ENCODE measurements at places on chromosomes 4 and X.

GRCh38 chrX:23644744-23645143, 22.5 kb upstream of the PRDX4 start:
- DNase-seq, result no peak

DNA sequence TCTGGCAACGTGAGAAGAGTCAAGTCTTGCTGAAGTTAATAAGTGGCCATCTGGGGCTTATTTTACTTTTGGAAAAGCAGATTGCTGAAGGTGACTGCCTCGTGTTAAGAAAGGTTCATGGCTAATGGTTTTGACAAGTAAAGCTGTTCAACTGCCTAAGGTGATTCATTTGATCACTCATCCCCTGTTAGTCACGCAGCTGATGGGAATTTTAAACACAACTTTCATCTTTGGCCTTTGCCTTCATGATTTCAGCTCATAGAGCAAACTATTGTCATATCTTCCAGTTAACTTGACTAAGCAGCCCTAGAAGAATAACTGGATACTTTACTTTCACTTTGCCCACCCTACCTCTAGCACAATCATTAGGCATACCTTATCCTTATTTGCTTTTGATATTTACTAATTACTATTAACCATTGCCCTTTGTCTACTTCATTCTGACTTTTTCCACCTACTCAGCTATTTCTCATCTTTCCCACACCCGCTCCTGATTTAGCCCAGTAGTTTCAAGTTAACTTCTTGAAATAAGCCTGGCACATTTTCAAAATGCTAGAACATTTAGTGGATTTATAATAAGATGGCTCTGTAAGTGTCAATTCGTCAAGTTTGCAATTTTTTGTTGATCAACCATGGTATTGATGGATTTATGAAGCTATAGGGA, 170.6 kb upstream of the S100G start:
- no peak for DNase-seq

DNA sequence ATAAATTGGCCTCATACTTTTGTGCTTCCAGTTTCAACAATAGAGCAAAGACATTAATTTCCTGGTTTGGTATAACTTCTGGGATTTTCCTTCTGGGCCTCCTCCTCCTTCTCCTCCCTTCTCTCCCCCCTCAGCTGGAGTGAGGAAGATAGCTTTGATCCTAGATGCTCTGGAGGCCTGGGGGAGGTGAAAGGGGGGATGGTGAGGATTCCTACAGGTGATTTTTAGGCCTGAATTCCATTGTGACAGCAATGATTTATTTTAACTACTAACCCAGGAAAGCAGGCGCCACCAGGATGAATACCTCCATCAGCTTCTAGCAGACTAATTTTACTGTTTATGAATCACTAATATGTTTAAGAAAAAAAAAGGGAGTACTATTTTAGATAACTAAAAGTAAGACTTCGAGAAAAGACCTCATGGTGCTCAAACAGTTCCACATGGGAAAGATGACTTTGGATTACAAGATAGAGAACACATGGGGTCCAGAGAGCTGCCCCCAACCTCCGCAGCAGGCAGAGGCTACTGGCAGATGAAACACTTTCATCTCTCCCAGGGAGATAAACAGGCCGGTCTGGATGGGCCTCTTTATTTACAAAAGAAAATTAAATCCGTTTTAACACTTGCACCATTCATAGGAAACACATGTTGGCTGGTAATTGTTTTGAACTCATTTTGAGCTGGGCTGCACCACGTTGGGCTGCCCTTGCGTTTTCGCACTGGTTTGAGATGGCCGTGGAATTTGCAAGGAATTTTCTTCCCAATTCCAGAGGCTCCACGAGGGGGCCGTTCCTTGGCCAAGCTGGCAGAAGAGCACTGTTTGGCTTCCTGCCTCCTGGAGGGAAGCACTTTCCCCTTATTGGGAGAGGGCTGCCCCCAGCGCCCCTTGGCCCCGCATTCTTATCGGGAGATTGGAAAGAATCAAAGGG, 125.1 kb upstream of the STX18 start:
- no peak for DNase-seq

DNA sequence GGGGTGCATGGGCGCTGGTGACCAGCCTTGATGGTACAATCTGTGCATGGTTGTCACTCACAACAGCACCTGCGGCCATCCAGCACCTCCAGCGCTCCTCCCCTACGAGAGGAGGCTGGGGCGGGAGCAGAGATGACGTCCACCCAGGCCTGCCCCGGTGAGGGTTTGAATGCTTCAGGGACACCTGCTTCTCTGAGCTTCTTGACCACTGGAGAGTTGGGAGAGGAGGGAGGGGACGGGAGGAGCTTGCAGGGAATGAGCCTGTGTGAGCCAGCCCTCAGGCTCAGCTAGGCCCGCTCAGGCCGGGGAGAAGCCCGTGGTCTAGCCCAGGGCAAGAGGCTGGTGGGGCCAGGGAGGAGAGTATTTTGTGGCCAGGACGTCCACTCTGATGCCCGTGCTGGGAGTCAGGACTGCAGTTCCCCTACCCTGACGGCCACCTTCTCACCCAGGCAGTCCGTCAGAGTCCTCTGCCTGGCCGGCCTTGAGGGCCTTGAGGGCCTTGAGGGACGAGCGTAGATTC, 59.2 kb downstream of the CPZ start:
- DNase-seq, result no peak

DNA sequence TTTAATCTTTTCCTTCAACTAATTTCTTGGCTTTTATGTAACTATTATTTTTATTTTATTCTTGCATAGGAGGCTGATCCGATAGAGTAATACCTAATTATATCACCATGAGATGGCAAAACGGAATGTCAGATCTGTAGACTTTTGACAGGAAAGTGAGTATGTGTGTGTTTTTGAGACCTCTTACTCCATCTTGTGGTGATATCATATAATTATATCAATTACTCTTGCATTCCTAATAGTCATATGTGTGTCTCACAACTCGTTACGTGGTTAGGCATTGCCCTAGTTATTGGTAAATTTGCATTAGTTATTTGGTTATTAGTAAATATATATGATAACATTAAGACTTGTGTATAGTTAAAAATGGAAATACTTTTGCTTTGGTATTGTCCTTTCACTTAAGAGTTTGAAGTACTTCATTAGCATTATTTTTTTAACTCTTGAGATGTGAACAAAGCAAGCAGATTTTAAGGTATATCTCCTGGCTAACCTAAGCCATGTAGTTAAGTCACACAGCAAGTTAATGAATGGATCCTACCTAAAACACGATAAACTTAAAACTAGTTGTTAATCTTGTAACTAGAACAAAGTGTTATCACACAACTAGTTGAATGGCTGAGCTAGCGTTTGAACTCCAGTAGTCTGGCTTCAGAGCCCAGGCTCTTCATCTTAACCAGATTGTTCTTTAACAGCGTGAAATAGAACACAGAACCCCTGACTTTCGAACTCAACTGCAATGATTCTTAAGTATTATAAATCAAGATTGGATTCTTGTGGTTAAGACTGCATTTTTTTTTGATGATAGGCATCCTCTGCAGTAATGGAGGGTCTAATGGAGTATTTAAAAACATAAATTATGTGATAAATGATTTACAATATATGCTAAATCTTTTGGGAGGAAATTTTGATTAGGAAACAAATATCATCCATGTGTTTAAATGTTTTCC, 67.1 kb downstream of the PGRMC2 start:
- DNase-seq, result peak; percentile 42

DNA sequence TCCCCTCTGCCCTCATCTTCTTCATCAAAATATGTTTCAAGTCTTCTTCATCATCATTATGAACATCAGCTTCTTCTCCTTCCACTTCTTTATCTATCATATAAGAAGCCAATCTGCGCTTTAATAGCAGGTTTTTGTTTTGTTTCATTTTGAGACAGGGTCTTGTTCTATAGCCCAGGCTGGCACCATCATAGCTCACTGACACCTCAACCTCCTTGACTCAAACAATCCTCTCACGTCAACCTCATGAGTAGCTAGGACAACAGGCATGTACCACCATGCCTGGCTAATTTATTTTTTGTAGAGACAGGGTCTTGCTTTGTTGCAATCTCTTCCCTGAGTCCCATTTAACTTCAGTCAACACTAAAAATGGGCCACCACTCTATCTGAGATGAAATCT, 27.0 kb downstream of the PRDM5 start:
- no peak for DNase-seq

DNA sequence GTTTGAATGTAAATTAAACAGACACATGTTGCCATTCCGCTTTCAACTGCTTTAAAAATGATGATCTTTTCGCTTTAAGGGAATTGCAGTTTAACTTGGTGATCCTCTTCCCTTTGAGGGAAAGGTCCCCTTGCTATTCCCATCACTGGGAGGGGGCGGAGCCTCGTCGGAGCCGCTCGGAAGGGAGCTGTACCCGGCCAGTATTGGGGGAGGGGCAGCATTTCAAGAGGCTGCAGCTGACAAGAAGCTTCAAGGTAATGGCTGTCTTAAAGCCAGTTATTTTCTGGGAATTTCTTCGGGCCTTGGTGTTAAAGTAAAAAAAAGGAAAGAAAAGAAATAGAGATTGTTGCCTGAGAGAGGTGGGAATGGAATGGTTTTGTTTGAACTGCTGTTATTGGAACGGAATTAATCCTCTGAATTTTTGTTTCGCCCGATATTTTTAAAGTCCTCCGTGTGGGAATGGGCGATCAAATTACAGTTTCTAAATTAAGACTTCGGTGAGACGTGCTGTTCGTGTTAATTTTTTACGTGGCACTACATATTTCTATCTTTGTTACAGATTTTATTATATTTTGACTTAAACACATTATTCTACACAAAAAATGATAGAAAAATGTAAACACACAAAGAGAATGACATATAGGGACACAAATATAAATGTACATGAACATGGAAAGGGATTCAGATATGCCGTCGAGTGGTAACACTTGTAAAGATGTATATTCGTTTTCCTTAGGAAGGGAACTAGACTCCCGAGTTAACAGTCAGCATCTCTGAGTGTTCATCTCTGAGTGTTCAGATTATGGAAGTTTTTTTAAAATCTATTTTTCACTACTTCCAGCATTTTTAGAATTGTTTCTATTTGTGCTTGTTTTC, 9.2 kb downstream of the PWWP3B start:
- peak; percentile 90 for DNase-seq

GRCh38 chrX:153381684-153382532, 19.2 kb downstream of the PNMA6E start:
- DNase-seq, result peak; percentile 79

GRCh38 chr4:69876071-69876470, 16.1 kb upstream of the SULT1E1 start:
- no peak for DNase-seq

DNA sequence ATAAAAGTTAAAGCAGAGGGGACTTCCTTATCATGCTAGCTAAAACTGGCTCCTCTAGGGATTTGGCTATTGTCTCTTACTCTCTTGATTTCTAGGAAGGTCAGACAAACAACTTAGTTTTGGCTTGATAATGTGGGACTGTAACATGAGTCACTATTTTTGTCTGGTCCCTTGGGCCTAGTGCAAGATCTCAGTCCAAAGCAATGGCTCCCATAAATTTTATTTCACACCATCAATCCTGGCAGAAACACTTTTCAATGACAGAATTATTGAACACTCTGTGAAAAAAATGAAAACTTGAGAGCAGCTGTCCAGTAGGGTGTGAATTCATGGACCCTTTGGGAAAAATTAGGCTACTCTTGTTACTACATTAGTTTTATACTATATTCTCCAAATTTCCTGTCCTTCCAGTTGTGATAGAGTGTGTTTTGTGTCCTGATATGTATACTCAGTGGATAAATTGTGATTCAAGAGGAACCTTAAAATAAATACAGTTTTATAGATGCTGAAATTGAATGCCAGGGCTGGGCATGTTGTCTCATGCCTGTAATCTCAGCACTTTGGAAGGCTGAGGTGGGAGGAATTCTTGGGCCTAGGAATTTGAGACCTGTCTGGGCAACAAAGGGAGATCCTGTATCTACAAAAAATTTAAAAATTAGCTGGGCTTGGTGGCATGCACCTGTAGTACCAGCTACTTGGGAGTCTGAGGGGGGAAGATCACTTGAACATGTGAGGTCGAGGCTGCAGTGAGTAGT, 10.8 kb upstream of the SNCA start:
- DNase-seq, result no peak

DNA sequence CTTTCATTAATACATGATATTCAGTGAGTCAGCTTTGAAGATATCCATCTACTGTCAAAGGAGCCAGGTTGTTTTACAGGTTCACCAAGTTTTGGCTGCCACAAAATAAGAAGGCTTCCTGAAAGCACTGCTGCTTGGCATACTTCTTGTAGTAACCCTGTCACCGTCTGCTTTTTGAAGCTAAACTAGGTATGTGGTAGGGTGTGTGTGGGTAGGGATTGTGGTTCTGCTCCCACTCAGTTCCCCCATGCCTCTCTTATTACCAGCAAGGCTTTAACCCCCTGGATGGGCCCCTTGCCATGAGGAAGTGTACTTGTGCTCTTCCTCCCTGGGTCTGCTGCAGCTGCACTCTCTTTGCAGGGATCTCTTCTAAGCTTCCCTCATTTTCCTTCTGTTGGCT, 191.2 kb downstream of the BANK1 start:
- no peak for DNase-seq

- no peak for DNase-seq
Measured at GRCh38 chr4:112519689-112520597, 4.0 kb upstream of the NEUROG2 start.

GRCh38 chrX:140918398-140919038, 83.9 kb upstream of the SPANXB1 start:
- peak; percentile 62 for DNase-seq

GRCh38 chrX:72131317-72132294, at the start of gene RTL5:
TSS of gene RTL5 (minus strand) at chrX:72131915.
- DNase-seq, result peak; percentile 62

DNA sequence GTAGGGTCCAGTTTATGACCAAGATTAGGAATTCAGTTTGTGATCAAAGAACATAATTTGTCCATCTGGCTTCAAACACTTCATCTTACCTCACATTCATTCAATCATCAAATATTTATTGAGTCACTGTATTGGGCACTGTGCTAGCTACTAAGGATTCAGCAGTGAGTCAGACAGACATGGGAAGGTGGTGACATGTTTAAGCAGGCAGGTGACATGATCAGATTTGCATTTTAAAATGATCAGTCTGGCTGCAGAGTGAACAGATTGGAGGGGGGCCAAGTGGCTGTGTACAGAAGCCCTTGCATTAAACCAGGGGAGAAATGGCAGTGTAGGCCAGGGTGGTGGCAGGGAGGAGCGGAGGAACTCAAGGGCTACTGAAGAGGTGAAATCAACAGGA, 25.1 kb upstream of the APLN start:
- DNase-seq, result no peak

- DNase-seq, result no peak
Measured at GRCh38 chrX:108947205-108947604, 210.8 kb upstream of the IRS4 start.

- no peak for DNase-seq
Measured at GRCh38 chr4:107616838-107617389, 103.1 kb downstream of the PAPSS1 start.

- no peak for DNase-seq
Measured at GRCh38 chr4:71167083-71167482, 171.7 kb upstream of the SLC4A4 start.

- no peak for DNase-seq
Measured at GRCh38 chrX:115260330-115260729, 26.4 kb upstream of the LRCH2 start.

- DNase-seq, result no peak
Measured at GRCh38 chr4:87851953-87852352, 19.2 kb downstream of the MEPE start.

- no peak for DNase-seq
Measured at GRCh38 chrX:19557822-19558221, 42.5 kb upstream of the MAP3K15 start.
